Stimulated activated CD4-positive, alpha-beta T cell treated with anti-CD3 and anti-CD28 coated beads, Interleukin-1b, Interleukin-23, amount 100 ng/mL, for 48 hours (primary cell): ENCODE measurements at places on chromosomes 5 and 9.

DNA sequence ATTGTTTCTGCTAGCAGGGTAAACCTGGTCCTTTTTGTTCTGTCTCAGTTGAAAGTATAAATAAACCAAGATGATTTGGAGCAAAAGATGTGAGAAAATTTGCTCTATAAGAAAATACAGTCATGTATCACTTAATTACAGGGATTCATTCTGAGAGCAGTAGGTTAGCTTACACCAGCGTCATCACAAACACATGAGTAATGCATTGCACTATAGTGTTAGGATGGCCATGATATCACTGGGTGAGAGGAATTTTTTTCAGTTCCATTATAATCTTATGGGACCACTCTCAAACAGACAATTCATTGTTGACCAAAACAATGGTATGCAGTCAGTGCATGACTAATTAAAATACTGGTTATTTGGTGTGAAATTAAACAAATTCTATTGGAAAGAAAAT is 430.9 kb downstream of the CHSY3 start:
- no peak for DNase-seq

DNA sequence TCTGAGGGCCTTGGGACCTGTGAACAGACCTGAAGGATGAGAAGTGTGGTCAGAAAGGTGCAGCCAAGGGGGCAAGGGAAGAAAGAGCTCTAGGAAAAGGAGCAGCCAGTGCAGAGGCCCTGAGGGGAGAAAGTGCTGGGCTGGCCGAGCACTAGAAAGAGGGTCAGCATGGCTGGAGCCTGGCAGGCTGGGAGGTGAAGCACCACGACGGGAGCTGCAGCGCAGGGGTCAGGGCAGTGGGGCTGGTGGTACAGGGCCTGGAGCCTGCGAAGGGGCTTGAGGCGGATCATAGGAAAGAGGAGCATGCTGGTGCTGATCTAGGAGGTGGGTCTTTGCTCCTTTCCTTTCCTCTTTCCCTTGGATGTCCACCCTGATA is 9.1 kb upstream of the SYNPO start:
- DNase-seq, result no peak

DNA sequence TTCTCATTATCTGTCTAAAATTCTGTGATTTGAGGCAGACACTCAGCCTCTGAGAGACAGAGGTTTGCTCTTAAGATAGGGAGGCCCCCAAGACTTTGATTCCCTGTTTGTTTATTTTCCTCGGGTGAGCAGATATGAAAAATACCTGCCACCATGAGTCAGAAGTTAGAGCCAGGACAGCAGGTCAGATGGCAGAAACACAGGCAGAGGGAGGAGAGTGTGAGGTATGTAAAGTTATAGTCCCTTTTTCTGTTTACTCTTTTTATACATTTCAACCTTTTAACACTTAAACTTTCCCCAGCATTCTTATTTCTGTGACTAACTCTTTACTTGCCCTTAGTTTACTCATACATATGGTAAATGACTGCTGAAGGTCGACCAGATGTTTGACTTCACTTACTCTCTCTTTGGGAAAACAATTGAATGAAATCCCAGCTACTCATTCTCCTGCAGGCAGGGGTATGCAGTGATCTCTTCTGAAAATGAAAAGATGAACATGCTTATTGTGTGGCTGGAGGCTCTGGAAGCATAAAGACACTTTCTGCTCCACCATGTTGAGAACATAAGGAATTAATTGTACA is 383.8 kb downstream of the NTRK2 start:
- DNase-seq, result no peak

- no peak for DNase-seq
Observed at GRCh38 chr9:17509151-17509550, 69.7 kb upstream of the SH3GL2 start.

- no peak for DNase-seq
Observed at GRCh38 chr5:133457439-133458355, 154.6 kb downstream of the FSTL4 start.

DNA sequence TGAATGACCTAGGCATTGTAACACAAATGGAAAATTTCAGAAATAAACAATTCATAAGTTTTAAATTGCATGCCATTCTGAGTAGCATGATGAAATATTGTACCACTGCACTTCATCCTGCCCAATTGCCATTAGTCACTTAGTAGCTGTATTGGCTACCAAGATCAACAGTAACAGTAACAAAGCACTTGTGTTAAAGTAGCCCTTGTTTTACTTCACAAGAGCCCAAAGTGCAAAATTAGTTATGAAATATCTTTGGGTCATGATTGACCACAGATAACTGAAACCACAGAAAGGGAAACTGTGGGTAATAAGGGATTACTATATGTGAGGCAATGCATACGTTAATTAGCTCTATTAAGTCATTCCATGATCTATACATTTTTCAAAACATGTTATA is 33.3 kb upstream of the RORB start:
- DNase-seq, result no peak

DNA sequence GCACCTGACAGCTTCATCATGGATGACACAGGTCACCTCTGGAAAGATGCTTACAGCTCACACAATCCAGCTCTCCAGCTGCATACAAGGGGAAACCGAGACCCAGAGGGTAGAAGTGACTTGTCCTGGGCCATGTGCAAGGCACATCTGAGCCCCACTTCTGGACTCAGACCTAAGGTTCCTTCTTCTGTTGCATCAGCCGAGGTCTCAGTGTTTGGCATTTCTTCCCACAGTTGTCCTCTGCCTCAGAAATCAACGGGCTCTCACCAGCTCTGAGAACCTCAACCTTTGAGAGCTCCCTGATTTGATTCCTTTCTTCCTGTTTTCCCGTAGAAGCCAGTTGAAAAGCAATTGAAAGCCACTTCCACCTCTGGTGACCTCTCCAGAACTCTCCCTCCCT is 38.7 kb upstream of the COL15A1 start:
- DNase-seq, result no peak

DNA sequence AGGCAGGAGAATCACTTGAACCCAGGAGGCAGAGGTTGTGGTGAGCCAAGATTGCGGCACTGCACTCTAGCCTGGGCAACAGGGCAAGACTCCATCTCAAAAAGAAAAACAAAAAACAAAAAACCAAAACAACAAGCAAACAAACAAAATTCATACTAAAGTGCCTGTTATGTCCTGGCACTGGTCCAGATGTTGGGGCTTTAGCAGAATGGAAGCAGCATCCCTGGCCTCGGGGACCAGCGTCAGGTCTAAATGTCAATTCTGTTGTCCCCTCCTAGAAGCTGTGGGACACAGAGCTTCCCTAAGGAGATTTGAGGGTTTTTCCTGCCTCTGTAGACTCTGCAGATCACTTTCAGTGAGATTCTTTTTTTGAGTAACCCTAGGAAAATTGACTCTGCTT is 26.2 kb downstream of the PPARGC1B start:
- no peak for DNase-seq

- DNase-seq, result no peak
Observed at GRCh38 chr5:124662181-124662781, 84.2 kb downstream of the ZNF608 start.

GRCh38 chr5:36357391-36357975 is 55.8 kb upstream of the RANBP3L start:
- no peak for DNase-seq

DNA sequence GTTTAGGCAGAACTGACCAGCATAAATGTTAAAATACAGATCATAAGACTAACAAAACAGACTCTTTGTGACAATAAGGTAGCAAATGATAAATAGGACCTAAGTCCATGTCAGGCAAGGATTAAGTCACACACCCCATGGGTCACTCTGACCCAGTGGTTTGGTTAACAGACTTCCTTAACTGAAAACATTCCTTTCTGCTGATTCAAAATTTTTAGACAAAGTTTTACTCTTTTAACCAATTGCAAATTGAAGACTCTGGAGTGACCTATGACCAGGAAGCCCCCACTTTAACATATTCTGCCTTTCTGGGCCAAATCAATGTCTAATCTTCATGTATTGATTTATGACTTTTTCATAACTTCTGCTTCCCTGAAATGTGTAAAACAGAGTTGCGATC is 4.9 kb upstream of the NXNL2 start:
- no peak for DNase-seq

DNA sequence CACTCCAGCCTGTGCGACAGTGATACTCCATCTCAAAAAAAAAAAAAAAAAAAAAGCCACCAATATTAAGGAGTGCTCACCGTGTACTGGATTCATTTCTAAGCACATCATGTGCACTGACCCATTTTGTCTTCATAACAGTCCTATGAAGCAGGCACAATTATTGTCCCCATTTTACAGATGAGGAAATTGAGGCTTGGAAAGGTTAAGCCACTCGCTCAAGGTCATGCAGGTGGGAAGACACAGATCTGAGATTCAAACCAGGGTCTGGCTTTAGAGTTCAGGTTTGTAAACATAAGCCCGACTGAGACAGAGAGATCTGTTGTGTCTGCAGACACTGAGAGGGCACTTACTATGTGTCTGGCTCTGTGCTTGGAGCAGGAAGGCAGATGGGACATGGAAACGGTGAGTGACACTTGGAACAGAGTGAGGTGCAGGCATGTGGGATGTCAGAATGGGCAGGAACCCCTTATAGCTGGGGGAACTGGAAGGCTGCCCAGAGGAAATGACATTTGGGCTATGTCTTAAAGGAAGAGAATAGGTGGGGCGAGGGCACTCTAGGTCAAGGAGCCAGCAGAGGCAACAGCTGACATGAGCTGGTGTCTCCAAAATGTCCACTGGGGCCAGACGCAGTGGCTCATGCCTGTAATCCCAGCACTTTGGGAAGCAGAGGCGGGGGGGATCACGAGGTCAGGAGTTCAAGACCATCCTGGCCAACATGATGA is 69.9 kb downstream of the STK10 start:
- DNase-seq, result no peak

DNA sequence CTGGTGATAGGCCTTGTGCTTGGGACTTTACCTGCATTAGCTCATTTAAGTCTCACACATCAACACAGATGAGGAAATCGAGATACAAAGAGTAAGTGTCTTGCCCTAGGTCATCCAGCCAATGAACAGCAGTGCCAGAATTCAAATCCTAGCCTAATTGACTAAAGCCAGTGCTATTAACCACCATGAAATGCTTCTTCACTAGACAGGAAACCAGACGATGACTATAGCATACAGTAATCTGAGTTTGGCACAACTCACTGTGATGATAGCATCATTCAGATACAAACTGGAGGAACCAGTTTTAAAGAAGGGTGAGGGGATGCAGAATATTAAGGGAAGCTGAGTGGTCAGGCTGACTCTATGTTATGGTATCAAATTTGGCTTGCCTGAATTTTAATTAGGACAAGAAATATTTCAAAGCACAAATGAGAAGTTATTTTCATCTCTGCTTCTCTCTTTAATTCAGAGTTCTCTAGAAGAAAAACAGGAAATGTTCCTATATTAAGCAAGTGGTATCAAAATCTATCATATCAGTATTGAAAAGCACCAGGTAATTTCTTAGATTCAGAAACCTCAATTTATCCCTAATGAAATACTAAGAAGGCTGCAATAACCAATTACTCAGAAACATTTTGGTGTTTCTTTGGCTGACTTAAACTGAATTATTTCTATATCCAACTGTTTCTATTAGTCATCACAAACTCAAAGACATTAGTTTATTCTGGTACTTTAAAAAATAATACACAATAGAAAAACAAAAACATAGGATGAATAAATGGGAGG is 147.0 kb upstream of the RASA1 start:
- DNase-seq, result peak; percentile 4

GRCh38 chr9:77016526-77017504 is 2.6 kb upstream of the FOXB2 start:
- no peak for DNase-seq

DNA sequence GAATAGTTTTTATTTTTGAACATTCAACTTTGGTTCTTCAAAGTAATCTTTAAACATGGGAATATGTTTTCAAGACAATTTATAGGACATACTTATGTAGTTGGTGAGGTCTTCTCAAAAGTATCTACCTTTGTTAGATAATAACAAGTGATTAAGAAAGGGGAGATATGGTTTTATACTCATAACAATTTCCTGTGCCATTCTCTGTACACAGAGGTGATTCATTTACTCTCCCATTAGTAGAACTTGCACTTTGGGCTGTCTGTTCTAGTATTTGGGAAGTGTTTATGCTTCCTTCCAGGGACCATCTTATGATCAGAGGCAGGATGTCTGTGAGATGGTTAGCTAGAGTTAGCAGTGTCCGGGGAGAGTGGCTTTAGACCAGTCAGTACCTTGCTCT is 15.2 kb downstream of the LSM11 start:
- DNase-seq, result no peak

DNA sequence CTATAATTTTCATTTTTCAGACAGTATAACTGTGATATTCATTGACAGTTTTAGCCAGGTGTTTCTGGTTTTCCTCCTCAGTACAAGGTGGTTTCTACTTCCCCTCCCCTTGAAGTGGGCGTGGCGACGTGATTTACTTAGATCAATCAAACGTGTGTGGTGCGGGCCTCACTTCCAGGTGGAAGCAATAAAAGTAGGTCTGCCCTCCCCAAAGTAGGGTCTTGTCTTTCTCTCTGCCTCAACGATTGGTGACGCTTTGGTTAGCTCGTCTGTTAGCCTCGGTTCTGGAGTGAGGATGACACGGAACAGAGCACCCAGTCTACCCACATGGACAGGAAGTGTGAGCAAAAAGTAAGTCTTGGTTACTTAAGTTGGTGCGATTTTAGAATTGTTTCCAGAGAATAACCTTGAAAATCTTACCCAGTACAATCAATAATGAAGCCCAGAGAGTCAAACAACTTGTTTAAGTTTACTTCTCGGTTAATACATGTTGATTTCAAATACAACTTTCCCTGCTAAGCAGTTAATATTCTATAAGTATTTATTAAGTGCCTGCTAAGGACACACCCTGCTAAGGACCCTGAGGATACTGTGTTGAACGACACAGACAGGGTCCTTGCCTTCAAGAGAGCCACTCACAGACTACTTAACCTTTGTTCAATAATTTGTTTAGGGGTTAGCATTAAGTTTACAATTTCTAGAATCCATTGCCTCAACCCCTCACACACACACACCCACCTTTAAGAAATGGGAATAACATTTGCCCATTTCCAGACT is 48.4 kb downstream of the COX7C start:
- peak; percentile 3 for DNase-seq

DNA sequence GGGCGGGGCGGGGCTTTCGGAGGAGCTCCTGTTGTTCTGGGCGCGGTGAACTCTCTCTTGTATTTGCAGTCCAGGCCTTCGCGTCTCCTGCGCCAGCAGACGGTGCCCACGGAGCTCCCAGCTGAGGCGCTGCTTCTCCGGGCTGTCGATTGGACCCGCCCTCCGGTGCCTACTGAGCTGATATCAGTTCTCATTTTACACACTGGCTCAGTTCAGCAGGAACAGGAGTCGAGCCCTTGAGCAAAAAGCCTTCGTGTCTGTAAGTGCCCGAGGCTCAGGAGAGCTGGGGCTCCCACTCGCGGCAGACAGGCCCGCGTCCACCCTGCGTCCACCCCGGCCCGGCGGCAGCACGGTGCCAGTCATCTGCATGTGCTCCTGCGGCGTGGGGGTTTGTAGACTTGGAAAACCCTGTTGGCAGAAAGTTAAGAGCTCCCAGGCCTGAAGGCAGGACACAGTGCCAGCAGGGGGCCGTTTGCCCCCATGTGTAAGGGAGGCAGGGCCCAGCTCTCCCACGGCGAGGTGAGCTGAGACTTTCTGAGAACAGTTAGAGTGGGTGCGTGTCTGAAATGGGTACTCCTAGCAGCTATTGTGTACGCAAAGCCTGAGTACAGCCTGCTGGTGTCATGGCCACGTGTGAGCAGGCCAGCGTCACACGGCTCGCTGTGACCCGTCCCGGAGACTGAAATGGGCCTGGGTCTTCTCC is 231.5 kb downstream of the FANCC start:
- DNase-seq, result no peak

- DNase-seq, result no peak
Observed at GRCh38 chr5:62142351-62142750, 163.7 kb upstream of the KIF2A start.

- DNase-seq, result peak; percentile 51
Observed at GRCh38 chr5:142063878-142064331, 44.7 kb upstream of the NDFIP1 start.
